ENCODE measurements at places on chromosomes 16 and 17.
A peak's percentile ranks its signal among the peaks of the same experiment; 100 is the strongest.

DNA sequence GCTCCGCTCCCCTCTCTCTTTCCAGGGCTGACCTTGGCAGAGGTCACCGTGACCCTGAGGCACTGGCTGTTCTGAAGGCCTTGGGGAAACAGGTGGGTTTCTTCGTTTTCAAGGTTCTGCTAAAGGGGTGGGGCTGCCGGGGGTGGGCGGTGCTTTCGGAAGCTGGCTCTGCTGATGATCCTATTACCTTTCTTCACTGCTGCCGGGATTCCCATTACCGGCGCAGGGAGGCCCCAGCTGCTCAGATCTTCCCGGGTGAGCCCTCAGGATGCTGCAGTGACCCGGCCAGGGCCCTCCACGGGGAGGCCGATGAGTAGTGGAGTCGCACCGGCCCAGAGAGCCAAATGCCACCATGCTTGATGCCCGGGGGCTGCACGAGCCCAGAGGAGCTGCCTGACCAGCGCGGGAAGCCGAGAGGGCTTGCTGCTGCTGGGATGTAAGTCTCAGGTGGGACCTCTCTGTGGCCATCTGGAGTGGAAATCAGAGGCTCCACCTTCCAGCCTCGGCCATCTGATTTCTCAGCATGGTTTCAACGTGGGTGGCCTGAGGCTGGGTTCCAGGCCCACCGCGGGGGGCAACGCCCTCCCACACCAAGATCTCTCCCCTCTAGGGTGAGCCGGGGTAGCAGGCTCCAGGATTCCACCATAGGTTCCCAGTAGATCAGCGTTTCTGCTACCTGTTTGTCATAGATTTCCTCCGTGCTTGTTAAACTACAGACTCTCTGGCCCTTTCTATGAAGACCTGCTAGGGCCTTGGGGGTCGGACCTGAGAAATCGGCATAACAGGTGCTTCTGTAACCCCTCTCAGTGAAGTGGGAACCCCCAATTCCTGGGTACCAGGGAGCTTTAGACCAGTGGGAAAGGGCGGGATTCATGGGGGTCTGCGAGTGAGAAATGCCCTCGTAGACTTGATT lies 21.6 kb upstream of the ADCY7 start:
- no peak for DNase-seq

DNA sequence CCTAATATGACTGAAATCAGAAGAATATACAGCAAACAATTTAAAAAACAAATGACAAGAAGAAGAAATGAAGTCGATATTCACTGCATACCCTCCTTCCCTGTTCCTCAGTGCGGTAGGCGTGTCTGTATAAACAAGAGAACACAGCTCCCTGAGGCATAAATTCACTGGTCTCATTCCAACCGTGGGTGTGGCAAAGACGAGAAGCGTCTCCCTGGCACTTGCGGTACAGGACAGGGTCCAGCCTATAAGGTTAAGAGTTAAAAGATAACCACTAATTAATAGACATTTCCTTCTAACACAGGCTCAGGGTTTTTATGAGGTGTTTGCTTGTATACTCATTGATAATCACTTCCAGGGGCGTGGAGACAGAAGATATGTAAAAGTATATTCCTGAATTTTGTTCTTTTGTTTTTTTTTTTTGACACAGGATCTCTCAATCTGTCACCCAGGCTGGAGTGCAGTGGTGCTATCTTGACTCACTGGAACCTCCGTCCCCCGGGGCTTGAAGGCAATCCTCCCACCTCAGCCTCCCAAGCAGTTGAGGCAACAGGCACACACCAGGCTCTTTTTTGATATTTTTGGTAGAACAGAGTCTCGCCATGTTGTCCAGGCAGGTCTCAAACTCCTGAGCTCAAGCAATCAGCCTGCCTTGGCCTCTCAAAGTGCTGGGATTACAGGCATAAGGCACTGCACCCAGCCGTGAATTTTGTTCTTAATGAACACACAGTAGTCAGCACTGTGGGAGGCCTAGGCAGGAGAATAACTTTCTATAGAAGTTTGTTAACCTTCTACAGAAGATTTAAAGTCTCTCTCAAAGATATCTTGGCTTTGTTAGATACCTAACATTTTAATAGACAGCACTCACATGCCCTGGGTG lies 59.1 kb upstream of the CLEC18B start:
- no peak for DNase-seq

DNA sequence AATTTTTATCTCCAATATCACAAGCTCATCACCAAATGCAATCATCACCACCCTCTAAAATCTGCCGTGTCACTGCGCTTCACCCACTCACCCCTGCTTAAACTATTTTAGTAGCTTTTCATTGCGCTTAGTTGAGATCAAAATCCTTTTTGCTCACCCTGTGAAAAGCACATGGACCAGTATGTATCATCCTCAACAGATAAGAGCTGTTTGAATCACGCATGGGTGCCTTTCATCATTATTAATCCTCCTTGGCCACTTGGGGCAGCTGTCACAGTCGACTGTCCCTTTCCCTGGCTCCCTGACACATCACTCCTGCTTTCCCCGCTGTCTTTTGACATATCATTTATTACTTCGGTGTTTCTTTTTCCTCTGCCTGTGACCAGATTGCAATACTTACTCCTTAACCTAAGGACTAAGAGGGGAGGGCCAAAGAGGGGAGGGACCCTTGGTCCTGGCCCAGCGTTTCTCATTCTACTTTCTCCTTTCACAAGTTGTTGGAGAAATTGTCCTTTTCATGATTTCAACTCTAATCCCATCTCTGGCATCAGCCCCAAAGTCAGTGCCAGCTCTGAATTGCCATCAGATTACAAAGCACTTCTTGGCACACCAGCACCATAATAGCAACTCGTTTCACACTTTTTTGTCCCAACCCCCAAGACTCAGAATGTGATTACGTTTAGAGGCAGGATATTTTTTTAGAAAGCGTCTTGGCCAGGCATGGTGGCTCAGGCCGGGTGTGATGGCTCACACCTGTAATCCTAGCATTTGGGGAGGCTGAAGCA lies 8.6 kb upstream of the KDM6B start:
- no peak for DNase-seq

- no peak for DNase-seq
Measured at GRCh38 chr17:35730400-35731005, 936 bp upstream of the RASL10B start.

GRCh38 chr16:58492735-58493134 lies 7.2 kb upstream of the NDRG4 start:
- no peak for DNase-seq

DNA sequence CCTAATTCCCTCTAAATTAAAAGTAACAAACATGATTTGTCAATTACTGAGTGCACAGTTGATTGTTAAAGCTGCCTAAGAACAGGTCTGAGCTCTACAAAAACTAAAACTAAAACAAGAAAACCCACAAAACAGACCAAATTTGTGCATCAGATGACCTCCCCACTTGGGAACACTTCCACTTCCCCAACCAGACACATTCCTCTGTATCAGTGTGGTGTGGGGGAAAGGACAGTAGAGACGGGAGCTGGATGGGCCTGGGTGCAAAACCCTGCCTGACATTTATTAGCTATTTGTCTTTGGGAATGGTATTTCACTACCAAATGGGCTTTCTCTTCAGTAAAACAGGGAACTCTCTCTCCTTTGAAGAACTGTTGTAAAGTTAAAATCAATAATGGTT lies 29.8 kb downstream of the STAT3 start:
- no peak for DNase-seq

DNA sequence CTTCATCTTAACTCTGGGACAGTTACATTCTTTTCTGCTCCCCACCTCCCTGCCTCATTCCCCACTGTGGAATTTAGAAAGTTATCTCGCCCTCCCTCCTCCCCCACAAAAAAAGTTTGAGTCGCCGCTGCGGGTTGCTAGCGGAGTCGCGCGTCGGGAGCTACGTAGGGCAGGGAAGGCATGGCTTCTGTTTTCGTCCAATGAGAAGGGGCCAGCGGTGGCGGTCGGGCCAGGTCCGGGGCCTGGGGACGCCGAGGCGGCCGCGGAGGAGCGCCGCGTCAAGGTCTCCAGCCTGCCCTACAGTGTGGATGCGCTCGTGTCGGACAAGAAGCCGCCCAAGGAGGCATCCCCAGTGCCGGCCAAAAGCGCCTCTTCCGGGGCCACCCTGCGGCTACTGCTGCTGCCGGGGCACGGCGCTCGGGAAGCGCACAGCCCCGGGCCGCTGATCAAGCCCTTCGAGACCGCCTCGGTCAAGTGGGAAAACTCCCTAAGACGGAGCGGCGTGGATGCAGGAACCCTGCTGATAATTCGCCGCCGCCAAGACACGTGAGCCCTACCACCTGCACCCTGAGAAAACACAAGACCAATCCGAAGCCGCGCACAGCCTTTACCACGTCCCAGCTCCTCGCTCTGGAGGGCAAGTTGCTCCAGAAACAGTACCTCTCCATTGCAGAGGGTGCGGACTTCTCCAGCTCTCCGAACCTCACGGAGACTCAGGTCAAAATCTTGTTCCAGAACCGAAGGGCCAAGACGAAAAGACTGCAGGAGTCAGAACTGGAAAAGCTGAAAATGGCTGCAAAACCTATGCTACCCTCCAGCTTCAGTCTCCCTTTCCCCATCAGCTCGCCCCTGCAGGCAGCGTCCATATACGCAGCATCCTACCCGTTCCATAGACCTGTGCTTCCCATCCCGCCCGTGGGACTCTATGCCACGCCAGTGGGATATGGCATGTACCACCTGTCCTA lies 8.9 kb downstream of the OR4D1 start:
- no peak for DNase-seq

DNA sequence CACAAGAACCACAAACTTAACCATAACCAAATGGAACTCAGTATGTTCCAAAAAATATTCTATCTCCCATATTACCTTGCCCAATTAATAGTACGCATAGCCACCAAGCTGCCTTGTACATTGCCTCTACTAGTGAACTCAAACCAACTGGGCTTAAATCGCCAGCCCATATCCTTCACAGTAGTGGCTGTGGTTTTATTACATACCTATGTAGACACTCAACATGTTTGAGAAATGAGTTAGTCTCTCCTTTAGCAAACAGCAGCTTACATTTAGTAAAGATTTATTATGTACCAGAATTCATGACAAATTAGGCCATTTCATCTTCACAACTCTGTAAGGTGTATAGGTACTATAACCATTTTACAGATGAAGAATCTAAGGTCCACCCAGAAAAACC lies 41.4 kb downstream of the GRB2 start:
- DNase-seq, result peak; percentile 37

- DNase-seq, result no peak
Measured at GRCh38 chr16:19113577-19114358, at the start of gene ITPRIPL2. Gene ITPRIPL2, plus strand, starts transcription at chr16:19113964. Its CDS starts 498 bp downstream, at chr16:19114462.

- no peak for DNase-seq
Measured at GRCh38 chr17:44556166-44556831, 985 bp upstream of the FZD2 start.

DNA sequence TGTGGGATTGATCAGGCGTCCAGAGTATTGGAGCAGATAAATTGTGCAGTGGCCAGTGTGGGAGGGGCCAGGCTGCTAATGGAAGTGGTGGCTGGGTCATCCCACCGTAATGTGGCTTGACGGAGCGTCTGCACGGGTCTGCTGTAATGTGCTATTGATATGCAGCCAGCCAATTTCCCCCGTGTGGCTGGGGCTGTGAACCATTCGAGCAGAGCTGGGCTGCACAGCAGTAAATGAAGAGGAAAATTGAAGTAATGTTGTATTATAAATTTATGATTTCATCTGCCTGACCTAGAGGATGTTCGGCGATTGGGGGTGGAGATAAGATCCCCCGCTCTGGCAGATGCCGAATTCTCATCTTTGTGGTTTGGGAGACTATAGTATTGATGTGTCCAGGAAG lies 121.5 kb downstream of the CCDC182 start:
- DNase-seq, result no peak

GRCh38 chr17:82439194-82439828 lies 11.2 kb downstream of the CYBC1 start:
- no peak for DNase-seq

GRCh38 chr17:54882371-54882770 lies 18.3 kb upstream of the TOM1L1 start:
- no peak for DNase-seq

- no peak for DNase-seq
Measured at GRCh38 chr17:28372203-28372944, 880 bp downstream of the SARM1 start.

All from skeletal muscle cell (primary cell).